Activated T-cell treated with anti-CD3 and anti-CD28 coated beads for 4 hours (primary cell): ENCODE measurements at places on chromosomes 4 and X.

GRCh38 chrX:148808833-148809232 is 308.4 kb downstream of the AFF2 start:
- DNase-seq, result no peak

DNA sequence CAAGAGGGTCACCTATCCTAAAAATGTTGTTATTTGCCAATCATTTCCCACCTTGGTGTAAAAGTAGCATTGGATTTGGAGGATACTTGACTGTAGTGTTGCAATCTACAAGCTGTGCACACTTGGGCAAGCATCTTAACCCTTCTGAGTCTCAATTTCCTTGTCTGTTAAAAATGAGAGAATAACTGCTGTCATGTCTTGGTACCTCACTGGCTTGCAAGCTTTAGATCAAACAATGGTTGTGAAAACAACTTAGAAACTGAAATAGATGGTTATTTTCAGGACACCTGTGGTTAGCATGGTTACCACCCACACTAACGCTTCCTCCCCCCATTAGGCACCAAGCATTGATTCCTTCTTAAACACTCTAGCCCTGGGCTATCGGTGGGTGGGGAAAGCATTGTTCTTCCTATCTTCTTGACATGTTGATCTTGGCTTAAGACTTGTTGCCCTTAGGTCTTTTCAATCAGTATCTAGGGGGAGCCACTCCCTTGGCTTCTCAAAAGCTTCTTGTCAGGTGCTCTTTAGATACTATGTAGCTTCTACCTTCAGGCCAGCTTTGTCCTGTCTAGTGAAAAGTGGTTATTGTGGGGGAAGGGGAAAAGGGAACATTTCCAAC is 10.6 kb upstream of the AMOT start:
- no peak for DNase-seq

DNA sequence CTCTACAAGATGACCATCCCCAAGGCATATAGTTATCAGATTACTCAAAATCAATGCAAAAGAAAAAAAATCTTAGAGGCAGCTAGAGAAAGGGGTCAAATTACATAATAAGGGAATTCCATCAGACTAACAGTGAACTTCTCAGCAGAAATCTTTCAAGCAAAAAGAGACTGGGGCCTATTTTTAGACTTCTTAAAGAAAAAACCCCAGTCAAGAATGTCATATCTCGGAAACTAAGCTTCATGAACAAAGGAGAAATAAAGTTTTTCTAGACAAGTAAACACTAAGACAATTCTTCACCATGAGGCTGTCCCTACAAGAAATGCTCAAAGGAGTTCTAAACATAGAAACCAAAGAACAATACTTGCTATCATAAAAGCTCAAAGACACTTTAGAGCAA is 51.7 kb downstream of the RAB28 start:
- DNase-seq, result no peak

DNA sequence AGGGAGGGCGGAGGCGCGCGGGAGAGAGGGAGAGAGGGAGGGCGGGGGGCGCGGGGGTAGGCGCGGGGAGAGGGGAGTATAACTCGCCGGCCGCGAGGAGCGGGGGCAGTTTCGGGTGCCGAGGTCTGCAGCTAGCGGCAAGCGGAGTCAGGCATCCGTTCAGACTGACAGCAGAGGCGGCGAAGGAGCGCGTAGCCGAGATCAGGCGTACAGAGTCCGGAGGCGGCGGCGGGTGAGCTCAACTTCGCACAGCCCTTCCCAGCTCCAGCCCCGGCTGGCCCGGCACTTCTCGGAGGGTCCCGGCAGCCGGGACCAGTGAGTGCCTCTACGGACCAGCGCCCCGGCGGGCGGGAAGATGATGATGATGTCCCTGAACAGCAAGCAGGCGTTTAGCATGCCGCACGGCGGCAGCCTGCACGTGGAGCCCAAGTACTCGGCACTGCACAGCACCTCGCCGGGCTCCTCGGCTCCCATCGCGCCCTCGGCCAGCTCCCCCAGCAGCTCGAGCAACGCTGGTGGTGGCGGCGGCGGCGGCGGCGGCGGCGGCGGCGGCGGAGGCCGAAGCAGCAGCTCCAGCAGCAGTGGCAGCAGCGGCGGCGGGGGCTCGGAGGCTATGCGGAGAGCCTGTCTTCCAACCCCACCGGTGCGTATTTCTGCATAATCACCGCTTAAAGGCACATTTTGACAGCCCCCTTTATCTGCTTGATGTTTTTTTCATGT is at the start of gene POU4F2:
TSS of gene POU4F2 (plus strand) at position 108 of the 720 bp plus-strand sequence. CDS start at position 356, 248 bp downstream.
- no peak for DNase-seq

DNA sequence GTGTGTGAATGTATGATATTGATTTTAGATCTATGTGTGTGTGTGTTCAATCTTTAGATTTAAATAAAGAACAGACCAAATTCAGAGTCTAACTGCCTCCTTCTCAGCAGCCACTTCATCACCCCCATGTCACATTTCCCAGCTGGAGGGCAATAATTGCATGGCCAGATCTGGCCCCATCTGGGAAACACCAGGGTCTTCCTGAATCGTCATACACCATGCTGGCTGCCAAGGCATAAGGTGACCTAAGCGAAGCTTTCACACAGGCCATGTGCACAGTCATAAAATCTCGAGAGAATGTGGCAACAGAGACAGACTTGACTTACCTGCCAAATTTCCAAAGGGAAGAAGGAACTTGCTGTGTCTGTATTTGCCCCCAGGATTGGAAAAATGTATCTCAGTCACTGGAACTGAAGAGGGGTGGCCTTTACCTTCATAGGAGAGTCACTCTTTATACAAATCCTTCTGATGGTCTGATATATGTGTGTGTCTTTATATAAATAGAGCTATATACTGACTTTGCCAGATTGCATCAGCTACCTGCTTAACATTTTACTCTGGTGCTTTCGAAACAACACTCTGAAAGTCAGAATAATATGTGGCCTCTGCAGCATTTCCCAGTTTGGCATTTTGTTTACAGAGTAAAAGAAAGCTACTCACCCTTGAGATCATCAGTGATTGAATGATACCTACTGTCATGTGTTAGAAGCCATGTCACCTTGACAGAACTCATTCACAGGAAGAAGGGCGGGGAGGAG is at the start of gene PLAC1:
TSS of gene PLAC1 (minus strand) at position 470 of the 758 bp plus-strand sequence. CDS start 91,789 bp downstream, outside the sequence.
- no peak for DNase-seq

GRCh38 chr4:78667325-78667724 is 108.8 kb upstream of the BMP2K start:
- DNase-seq, result no peak

- DNase-seq, result no peak
Observed at GRCh38 chr4:72205298-72205697, 173.5 kb downstream of the NPFFR2 start.

GRCh38 chr4:62004881-62005280 is 804.8 kb downstream of the ADGRL3 start:
- DNase-seq, result no peak

- DNase-seq, result no peak
Observed at GRCh38 chr4:153224474-153224873, 20.2 kb downstream of the TRIM2 start.

DNA sequence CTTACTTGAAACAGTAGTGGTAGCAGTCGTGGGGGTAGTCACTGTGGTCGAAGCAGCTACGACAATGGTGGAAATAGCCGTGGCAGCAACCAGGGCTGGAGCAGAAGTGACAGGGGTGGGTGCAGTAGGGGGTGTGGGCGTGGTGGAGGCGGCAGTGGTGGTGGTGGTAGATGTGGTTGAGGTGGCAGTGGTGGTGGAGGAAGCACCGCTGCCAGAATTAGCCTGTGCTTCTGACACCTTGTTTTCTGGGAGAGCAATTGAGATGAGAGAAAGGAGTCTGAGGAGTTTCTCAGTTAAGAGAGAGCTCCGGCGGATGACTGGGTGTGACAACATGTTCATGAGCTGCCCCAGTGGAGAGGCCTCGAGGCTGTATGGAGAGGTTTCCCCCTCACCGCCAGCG is 113.5 kb upstream of the HSD17B10 start:
- no peak for DNase-seq

DNA sequence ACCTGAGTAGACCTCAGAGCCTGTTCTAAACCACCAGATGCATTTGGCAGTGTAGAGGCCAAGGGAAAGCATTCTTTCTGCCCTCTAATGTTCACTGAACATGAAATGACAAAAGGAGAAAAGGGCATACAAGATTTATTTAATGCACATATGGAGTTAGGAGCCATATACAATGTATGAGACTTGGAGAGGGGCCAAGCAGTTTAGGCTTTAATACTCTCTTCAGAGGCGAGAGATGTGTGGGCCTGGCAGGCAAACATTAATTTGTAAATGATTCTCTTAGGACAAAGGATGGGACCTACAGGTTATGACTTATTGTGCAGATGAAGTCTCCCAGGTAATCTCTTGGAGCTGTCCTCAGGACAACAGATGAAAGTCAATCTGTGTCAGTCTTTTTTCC is 631.9 kb downstream of the ADGRL3 start:
- no peak for DNase-seq

- no peak for DNase-seq
Observed at GRCh38 chr4:38856046-38856445, 571 bp downstream of the TLR6 start.

- DNase-seq, result no peak
Observed at GRCh38 chrX:72366178-72366577, 60.5 kb upstream of the CITED1 start.

DNA sequence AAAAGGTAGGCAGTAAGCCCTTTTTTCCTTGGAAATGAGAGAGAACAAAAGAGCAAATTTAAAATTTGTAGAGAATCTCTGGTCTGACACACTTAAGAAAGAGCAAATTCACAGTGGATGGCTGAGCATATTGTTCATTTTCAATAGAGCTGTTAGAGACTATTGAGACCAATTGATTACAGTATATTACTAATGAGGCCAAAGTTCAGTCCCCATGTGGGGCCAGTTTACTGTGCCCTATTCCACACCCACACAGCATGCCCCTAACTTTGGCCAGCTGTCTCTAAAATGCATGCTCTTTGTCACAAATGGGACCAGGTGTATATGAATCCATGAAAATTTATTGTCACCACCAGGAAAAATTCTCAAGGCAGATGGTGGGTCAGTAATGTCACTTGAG is 470.5 kb downstream of the PCDH7 start:
- DNase-seq, result no peak

GRCh38 chr4:73066928-73067327 is 2.6 kb downstream of the COX18 start:
- DNase-seq, result no peak

- DNase-seq, result no peak
Observed at GRCh38 chr4:123649645-123650391, 253.2 kb downstream of the SPRY1 start.

- no peak for DNase-seq
Observed at GRCh38 chrX:118066867-118067515, 49.6 kb downstream of the KLHL13 start.

DNA sequence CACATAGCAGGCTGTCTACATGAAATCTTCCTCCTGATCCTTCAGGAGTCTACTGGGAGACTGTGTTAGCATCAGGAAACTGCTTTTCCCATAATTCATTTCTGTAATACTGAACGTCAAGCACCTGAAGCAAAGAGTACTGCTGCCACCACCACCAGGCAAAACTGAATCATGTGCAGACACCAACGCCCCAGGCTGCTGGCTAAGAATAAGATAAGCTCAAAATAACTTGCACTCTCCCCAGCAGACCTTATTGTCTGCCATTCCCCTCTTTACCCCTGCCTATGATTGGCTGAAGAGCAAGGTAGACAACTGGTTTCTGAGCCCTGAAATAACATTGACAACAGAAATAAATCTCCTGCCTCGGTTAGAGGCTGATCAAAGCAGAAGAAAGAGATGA is 70.1 kb downstream of the LHFPL1 start:
- no peak for DNase-seq

DNA sequence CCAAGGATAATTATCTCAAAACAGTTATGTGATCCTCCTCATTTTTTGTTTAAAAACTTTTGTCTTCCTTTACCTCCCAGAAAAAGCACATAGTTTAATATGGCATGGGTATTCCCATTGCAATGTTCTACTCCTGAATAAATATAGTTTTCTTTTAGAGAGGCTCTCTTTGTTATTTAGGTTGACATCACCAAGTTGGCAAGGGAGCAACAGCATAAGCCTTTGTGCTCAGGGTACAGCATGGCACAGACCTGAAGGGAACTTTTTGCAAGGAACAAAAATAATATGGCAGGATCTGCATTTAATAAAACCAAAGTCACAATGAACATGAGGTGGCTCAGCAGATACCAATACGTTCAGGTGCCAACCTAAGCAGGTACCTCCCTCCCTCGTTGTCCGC is 47.1 kb upstream of the NPY2R start:
- no peak for DNase-seq

DNA sequence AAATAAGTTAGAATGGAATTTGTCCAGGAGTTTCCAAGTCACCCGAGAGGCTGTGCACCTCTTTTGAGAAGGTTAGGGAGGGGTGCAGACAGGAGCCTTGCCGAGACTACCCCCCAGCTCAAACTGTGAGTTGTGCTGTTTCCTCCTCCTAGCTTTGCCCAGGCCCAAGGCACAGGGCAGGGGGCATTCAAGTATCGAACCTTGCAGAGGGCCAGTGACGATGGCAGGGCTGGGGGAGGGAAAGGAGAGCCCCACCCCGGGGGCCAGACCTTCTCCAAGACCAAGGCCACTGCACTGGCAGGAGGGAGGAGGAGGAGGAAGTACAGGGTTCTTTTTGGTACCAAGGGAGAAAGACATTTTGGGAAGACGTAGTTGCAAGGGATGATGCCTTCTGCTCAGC is 80.6 kb downstream of the TMEM144 start:
- DNase-seq, result no peak

DNA sequence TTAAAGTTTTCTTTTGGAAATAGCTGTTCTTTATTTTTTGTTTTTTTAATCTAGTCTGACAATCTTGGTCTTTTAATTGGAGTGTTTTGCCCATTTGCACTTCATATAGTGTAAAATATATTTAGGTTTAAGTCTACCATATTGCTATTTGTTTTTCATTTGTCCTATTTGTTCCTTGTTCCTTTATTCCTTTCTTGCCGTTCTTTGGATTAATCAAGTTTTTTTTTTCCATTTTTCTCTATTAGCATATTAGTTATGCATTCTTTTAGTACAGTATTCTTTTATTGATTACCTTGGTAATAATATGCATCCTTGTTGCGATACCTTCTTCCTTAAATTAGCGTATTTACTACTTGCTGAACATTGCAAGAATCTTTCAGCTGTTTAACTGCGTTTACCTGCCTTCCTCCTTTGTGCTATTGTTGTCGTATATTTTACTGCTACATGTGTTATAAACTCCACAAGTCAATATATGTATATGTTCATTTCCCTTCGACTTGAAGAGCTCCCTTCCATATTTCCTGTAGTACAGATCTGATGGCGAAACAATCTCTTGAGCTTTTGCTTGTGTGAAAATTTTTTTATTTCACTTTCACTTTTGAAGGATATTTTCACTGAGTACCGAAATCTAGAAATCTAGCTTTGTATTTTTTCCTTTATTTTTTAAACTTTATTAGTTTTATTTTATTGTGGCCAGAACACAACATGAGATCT is 23.9 kb upstream of the RNF212 start:
- no peak for DNase-seq

DNA sequence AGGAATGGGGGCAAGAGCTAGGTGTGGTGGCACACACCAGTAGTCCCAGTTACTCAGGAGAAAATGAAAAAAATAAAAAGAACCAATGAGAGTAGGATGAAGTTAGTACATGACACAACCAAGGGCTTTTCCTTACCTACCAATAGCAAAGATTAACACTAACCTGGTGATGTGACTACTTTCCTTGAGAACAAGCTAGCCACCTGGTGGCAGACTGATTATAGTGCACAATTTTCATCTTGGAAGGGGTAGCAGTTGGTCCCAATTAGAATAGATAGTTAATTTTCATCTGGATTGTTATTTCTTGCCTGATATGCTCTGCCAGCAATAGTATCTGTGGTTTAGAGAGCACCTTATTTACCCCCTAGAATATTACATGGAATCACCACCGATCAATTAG is 1216.8 kb upstream of the PABPC4L start:
- DNase-seq, result no peak

- DNase-seq, result no peak
Observed at GRCh38 chr4:85132570-85132969, 166.1 kb upstream of the WDFY3 start.

- no peak for DNase-seq
Observed at GRCh38 chrX:81414630-81415029, 212.7 kb downstream of the SH3BGRL start.
